ENCODE measurements at places on chromosomes 11 and 22.

GRCh38 chr22:34622602-34623001 is 443.4 kb upstream of the ISX start:
- DNase-seq: no peak

DNA sequence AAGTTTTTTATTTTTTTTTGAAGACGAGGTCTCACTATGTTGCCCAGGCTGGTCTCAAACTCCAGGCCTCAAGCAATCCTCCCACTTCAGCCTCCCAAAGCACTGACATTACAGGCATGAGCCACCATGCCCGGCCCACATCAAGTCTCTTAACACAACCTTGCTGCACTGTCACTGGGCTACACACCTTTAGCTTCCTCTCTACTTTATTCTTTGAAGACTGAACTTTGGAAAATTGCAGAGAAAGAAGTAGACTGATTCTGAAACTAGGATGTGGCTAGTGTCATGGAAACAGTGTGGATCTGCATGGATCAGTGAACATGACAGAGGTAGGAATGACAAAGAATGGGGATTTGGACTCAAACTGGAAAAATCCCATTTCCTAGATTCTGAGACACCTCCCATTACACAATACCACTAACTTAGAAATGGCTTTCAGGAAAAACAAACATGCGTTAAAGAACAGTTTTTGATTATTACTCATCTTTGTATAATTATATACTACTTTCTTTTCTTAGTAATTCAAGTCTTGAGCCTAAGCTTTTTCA is 99.6 kb upstream of the SPON1 start:
- DNase-seq: no peak

- DNase-seq: no peak
These were observed 52.7 kb downstream of the PAK1 start for GRCh38 chr11:77421041-77421723.

DNA sequence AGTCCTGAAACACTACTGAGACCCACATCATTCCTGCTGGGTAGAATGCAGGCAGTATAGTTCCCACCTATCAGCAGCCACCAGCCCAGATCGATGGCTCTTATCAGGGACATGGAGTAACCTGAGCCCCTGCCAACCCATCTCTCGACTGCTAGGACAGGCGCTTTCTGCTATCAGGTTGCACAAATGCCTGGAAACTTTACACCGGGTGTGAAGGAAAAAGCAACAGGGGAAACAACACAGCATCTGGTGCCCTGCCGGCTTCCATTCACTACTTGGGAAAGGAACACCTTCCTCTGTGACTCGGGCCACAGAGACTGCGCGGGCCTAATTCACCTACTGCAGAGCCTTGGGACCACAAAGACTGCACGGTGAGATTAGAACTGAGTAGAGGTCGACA is 18.5 kb downstream of the RBFOX2 start:
- no peak for DNase-seq

DNA sequence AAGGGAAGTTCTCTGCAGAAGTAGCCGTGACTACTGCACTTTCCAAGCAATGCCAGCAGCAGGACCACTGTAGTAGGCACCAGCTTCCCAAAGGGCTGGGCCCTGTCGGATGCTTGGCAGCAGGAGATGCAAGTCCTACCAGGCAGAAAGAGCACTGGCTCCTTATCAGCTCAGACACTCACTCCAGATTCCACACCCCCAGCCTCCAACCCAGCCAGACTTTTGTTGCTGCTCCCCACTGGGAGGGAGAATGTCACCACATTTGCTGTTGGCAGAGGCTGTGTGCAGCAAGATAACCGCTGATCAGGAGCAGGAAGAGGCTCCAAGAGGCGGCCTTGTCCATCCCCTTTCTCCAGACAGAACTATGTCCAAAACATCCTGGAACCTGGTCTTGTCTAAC is 118.7 kb downstream of the C11orf58 start:
- DNase-seq: no peak

GRCh38 chr11:119373921-119374631 is 7.4 kb downstream of the USP2 start:
- peak; percentile 79 for DNase-seq

DNA sequence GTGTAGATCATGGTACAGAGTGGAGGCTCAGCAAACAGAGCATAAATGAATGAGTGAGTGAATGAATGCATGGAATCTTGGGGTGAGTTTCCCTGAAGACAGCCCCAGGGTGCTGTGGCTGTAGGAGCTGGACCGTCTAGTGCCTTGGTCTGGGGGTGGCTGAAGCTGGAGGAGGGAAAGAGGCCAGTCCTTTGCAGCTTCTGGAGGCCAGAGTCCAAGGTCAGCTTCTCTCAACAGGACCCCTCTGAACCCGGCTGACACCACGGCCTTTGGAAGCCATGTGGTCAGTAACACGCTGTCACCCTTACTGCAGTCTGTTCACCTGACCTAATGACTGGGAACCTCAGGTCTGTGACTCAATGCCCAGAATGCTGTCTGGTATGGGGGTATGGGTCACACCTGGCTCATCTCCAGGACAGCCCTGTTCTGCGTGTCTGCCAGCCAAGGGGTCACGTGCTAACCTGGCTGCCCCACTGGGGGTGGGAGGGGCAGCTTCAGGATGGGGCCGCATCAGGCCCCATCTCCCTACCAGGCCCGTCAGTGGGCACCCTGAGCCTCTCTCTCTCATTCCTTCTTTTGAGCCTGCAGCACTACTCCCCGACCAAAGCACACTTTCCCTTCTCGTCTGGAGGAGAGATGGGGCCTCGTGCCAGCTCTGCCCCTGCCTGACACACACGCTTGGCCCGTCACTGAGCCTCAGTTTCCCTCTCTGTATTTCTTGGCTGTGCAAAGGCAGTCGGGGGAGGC is 24.1 kb upstream of the CHKA start:
- DNase-seq: no peak

- no peak for DNase-seq
These were observed 101.1 kb downstream of the MUC15 start for GRCh38 chr11:26470992-26471391.

DNA sequence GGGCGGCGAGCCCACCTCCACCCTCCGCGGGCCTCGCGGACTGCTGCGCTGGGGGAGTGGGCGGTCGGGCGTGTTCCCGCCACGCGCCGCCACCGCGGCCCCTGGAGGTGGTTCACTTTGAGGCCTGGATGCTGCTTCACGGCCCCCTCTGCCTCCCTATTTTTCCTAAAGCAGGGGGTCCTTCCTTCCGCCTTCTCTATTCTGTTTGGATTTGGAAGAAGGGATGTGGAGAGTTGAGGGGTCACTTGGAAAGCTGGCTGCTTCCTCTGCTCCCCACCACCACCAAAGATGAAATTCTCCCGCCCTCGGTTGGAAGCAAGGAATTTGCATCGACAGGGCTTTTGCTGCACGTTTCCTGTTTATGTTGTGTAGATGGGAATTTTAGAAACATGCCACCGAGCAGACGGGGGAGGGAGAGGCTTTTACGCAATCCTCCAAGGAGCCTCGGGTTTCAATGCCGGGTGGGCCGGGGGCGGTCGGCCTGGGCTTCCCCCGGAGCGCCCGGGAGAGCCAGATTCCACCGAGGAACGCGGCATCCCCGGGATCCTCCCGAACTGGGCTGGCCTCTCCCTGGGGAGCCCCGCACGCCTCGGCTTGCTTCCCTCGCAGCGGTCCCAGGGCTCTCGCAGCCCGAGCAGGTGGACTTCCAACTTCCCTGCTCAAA is 403 bp upstream of the SBF2 start:
- peak; percentile 51 for DNase-seq

DNA sequence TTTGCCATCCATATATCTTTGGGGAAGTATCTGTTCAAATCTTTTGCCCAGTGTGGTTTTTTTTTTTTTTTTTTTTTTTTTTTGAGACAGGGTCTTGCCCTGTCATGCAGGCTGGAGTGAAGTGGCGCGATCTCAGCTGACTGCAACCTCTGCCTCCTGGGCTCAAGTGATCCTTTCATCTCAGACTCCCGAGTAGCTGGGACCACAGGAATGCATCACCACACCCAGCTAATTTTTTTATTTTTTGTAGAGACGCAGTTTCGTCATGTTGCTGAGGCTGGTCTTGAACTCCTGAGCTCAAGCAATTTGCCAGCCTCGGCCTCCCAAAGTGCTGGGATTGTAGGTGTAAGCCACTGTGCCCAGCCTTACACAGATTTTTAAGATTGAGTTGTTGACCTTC is 4.8 kb upstream of the FAM118A start:
- DNase-seq: no peak

GRCh38 chr11:109350091-109350490 is 71.9 kb upstream of the C11orf87 start:
- no peak for DNase-seq

DNA sequence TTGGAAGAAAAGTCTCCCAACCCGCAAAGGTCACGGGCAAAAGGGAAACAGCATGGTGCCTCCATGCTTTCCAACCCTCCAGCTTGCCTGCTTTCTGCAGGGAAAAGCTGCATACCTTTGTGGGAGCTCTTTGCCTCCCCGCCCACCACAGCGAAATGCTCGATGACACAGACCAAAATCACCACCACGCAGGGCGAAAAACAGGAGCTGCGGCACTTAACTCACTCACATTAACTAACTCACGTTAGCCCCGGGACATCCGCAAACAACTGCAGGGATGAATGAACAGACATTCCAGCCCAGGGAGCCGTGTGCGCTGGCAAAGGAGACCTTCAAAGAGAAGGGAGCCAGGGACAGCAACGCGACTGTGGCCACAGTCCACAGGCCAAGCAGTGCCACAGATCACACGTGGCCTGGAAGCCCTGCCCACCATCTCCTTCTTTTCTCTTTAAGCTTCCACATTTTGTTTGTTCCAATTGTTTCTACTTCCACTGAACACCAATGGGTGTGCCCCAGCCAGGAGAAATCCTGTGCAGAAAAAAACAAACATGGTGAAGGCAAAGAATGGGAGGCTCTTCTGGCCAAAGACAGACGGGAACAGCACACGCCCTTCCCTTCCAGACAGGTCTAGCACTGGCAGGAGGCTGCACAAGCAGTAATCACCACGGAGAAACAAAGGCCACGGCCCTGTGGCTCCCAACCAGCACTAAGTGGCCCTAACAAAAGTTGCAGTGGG is 39.3 kb downstream of the DUSP8 start:
- no peak for DNase-seq

- DNase-seq: no peak
These were observed 1.9 kb upstream of the NECTIN1 start for GRCh38 chr11:119730789-119731386.

- DNase-seq: no peak
These were observed 17.1 kb downstream of the APOBEC3H start for GRCh38 chr22:39114112-39114511.

- DNase-seq: peak; percentile 4
These were observed 38.2 kb upstream of the OR5AK2 start for GRCh38 chr11:56950510-56950909.

DNA sequence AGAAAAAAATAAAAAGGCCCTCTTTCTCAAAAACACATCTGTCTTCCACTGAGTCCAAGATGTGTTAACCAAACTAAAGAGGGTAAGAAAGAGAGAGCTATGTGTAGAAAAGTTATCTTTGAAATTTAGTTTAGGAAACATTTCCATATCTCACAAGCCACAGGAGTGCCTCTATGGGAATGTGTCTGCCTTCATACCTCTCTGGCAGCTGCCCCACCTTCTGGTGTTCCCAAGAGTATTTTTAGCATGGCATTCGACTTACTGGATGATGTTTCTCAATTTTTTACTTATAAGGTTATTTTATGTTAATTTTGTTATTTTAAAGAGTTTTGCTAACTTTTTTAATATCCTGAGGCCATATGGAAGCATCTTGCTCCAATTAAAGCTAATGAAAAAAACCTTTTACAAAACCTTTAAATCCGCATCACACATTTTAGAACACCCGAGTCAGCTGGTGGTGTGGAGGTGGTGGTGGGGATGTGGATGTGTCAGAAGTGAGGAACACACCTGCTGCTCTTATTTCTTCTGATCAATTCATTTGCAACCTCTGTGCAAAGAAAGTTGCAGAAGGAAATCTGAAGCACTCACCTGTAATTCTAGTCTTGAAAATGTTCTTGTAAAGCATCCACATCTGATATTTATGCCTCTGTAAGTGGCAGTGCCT is 112.2 kb downstream of the NCAM1 start:
- DNase-seq: no peak

GRCh38 chr11:44274404-44274803 is 35.5 kb downstream of the ALX4 start:
- no peak for DNase-seq

- no peak for DNase-seq
These were observed 38.8 kb downstream of the FLI1 start for GRCh38 chr11:128732471-128733277.

- DNase-seq: no peak
These were observed 9.8 kb downstream of the SLC15A3 start for GRCh38 chr11:60942219-60942618.

DNA sequence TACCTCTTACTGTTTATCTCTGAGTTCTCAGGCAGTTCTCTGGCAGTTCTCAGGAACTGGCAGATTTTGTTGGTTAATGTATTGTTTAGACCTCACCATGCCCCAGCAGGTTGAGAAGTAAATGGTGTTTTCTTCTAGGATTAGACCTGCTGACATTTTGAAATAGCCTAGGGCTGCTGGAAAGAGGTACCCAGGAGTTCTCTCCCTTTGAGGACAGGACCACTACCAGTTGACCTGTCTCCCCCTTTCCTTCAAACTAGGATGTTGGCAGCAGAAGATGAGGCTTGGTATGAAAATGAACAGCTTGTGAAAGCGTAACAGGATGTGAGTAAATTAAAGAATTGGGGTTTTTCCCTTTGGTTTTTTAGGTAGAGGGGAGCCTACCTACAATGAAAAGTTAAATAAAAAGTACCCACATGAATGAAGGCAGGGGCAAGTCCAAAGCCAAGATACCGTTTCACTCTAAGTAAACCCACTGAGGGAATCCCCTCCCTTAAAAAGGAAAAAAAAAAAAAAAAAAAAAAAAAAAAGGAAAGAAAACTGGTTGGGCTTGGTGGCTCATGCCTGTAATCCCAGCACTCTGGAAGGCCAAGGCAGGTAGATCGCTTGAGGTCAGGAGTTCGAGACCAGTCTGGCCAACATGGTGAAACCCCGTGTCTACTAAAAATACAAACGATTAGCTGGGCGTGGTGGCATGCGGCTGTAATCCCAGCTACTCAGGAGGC is 96.2 kb downstream of the PDHX start:
- DNase-seq: no peak

DNA sequence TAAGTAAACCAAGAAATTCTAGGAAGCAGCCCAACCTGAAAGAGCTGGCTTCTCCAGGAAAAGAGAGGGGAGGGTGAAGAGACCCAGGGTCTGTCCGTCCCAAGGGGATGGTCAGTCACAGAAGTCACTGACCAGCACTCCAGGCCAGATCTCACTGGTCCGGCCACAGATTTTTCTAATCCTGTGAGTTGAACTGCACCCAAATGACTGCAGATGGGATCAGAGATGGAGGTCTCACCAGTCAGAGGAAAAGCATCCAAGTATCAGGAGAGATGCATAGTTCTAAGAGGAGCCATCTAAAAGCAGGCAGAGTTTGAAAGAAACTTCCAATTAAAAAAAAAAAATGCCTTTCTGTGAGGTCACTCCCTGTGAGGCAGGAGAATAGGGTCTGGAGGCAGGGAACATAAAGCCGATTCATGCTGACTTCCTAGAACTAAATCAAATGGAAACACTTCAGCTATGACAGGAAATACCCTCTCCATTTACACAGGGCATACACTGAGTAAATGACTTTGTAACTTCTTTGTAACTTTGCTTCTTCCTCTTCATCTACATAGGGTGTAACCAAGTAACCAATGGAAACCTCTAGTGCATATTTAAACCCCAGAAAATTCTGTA is 144.5 kb downstream of the CCDC34 start:
- no peak for DNase-seq

Data from NB4 (cell line).